ENCODE measurements at places on chromosomes 12 and 14. TPM values are rescaled to one million over a fixed set of nuclear protein-coding genes. Genes with fewer than 3 reads are reported as not detected.

DNA sequence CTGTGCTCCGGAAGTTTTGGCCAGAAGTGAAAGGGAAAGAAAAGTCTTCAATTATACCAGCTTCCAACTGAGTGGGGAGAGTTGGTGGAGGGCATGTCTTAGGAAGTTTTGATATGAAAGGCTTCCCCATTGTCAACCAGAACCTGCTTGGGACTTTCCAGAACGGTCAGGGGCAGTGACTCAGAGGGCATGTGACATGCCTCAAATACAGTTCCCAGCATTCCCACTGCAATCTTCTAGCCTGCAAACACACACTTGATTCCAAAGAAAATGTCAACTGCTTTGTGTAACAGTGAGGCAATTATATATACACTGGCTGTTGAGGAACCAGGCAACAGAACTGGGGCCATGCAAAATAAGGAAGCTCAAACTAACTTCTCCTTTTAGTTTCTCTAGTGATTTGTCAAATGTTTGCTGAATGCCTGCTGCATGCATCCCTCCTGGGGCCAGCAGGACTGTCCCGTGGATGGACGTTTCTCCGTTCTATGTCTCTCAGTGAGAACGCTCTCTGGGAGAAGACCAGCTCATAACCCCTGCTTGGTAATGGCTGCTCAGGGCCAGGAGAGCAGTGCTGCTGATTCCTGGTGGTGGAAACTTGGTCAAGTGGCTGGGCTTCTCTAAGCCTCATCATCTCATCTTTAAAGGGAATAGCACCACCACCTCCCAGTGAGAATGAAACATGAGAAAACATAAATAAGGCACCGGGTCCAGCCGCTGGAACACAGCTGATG lies 18.3 kb downstream of the SLC25A47 start:
- peak; percentile 58 for DNase-seq

- no peak for DNase-seq
Measured at GRCh38 chr14:29645117-29645516, 282.5 kb downstream of the PRKD1 start.

- DNase-seq, result no peak
Measured at GRCh38 chr12:70398862-70399261, 32.8 kb downstream of the KCNMB4 start.

DNA sequence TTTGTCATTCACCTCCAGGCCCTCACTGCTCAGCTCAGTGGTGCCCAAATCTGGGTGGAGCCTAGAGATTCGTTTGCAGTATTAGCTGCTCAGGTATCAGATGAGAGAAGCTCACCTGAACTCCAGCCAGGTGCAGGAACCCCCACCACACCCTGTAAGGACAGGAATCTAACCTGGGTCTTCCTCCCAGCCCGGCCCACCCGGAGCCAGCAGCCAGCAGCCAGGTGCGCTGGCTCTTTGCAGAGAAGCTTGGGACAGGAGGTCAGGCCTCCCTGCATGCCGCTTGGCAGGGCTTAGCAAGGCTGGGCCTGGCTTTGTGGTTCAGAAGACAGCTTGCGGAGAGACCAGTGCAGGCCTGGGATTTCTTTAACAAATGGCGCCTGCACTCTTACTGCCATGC lies 125.6 kb upstream of the MYL2 start:
- DNase-seq, result no peak

- no peak for DNase-seq
Measured at GRCh38 chr14:104557086-104557485, 22.5 kb upstream of the C14orf180 start.

- DNase-seq, result no peak
Measured at GRCh38 chr14:102693006-102693755, 84.1 kb upstream of the TRAF3 start.

- no peak for DNase-seq
Measured at GRCh38 chr14:100471441-100472093, 115.7 kb downstream of the BEGAIN start.

GRCh38 chr14:70315942-70316341 lies 43.5 kb downstream of the COX16 start:
- no peak for DNase-seq

- DNase-seq, result no peak
Measured at GRCh38 chr12:65069336-65069735, 51.8 kb downstream of the WIF1 start.

- DNase-seq, result no peak
Measured at GRCh38 chr12:104498211-104498801, 41.6 kb downstream of the CHST11 start.

DNA sequence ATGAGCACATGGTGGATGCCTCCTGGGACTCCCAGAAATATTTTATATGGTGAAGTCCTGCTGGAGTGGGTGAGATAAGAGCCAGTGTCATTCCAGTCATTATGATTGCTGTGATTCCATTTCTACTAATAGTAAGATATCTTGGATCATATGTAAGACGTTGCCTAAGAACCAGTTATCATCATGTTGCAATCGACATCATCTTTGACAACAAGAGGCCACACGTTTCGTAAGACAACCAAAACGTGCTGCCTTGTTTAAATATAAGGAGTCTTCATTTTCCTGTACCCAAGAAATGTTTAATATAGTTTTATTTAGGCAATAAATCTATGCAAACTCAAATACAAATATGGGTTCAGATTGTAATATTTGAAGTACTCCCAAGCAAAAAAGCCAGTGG lies 58.4 kb downstream of the SPTSSA start:
- no peak for DNase-seq

DNA sequence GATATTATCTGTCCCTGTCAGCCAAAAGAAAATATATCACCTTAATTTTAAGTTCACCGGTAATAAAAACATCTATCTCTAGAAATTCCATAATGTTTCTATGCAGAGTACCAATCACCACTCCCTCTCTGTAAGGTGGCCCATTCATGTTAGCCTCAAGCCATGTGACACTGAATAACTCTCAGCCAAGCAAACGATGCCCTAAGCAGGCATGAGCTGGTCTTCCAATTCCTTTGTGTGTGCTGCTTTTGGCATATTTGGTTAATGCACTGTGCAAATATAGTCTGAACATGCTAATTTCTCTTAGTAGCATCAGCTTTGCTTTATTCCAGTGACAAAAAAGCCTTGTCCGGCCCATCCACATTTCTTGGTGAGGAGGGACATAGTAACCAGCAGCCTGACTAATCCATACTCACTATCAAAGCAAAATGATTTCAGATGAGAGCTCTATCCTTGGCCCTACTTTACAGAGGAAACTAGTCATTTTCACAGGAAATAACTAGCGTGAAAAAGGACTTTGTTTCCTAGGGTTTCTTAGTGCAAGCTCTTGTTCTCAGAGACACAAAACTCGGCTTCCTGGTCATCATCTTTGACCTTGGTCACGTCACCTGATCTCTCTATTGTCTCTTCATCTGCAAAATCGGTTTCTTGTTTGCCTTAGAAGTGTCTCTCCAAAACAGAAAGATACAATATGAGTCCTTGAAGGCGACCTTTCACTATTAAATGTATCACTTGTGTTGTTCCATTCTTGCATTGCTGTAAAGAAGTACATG lies 59.2 kb upstream of the RTRAF start:
- DNase-seq, result no peak

GRCh38 chr12:121614872-121615467 lies 11.4 kb upstream of the ORAI1 start:
- DNase-seq, result no peak

The SLC2A14 gene
- total RNA-seq, result 0.09 TPM

The CLEC1B gene
- not detected for total RNA-seq

The FBLN5 gene
- total RNA-seq, result 0.41 TPM

The RNASE1 gene
- not detected for total RNA-seq

The PPFIA2 gene
- not detected for total RNA-seq

The ACSS3 gene
- not detected for total RNA-seq

The KRT77 gene
- not detected for total RNA-seq

The CLEC4E gene
- total RNA-seq, result not detected

The CCDC175 gene
- not detected for total RNA-seq

The C12orf57 gene
- total RNA-seq, result 609 TPM

Measured in activated naive CD4-positive, alpha-beta T cell treated with anti-CD3 and anti-CD28 coated beads, Interleukin-2, amount 50 U/mL, for 72 hours (primary cell).